ENCODE measurements at places on chromosomes 7 and 10.

DNA sequence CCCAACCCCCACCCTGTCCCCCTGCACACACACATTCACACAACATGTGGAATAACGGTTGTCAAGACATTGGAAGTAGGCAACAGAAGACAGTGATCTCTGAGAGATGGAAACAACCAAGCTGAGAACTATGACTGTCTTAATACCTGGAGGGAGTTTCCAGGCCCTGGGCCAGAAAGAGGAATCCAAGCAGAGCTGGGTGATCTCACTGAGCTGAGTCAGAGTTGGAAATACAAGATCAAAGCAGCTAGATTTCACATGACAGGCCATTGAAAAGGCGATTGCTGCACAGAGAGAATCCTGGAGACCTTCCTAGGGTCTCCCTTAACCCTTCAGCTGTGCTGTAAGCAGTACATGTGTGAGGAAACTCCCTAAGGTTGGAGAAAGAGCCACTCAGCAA lies 165.8 kb upstream of the PRSS1 start:
- peak; percentile 94 for DNase-seq

GRCh38 chr10:102068216-102068615 lies 3.1 kb downstream of the HPS6 start:
- DNase-seq, result peak; percentile 19

DNA sequence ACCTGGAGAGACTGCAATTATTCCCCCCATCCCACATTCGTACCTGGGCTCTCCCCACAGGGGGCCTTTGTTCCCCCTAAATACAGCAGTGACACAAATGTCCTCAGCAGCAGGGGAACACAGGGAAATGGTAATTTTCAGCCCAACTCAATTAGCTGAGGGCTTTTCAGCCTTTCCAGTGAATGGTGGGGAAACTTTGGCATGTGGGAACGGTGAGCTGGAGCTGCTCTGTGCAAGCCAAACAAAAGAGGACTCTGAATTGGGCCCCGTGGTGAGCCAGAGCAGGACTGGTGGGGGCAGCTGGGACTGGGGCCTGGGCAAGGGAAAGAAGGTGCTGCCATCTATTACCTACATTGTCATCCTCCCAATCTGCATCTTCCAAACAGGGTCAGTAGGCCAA lies 51.0 kb downstream of the FBXW4 start:
- no peak for DNase-seq

- peak; percentile 62 for DNase-seq
Measured at GRCh38 chr10:125201108-125201524, 40.8 kb upstream of the CTBP2 start.

- DNase-seq, result peak; percentile 51
Measured at GRCh38 chr7:19919261-19920095, 146.1 kb upstream of the TMEM196 start.

DNA sequence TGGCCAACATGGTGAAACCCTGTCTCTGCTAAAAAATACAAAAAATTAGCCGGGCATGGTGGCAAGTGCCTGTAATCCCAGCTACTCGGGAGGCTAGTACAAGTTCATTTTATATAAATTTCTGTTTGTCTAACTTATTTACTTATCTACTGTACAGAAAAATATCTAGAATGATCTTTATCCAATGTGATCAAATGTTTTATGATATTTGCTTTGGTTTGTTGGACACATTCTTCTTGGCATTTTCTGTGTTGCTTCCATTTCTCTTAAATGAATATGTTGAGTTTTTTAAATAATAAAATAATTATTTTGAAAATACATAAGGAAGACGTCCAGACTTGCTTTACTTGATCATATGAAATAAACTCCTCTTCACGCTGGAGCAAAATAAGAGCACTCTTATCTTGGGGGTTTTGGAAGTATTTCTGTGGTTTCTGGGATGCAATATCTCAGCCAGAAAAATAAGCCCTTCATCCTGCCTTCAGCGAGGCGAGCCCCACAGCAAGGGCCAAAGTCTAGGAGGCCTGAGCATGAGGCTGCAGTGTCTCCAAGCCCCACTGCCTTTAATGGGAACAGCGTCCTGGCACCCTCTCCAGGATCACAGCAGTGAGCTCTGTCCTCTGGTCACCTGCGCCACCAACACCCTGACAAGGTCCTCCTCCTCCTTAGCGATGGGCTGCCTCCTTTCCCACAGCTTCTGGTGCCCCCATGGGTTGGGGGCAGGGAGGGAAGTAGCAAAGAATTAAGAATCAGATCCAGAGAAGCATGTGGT lies 480.2 kb downstream of the KCNMA1 start:
- DNase-seq, result peak; percentile 46

- DNase-seq, result no peak
Measured at GRCh38 chr7:54824655-54825054, 65.6 kb upstream of the SEC61G start.

- no peak for DNase-seq
Measured at GRCh38 chr10:62904281-62904875, 88.2 kb upstream of the EGR2 start.

All from Daoy (cell line).